ENCODE measurements at places on chromosomes 4 and X. TPM values are rescaled to one million over a fixed set of nuclear protein-coding genes. Genes with fewer than 3 reads are reported as not detected.

GRCh38 chr4:1519787-1520661 lies 113.8 kb upstream of the NKX1-1 start:
- H3K4me3 ChIP-seq: no peak overlapping the region
- H3K36me3 ChIP-seq: no peaks in the 10 kb centered on the region
- H3K4me1 ChIP-seq: no peaks in the 10 kb centered on the region
- H3K27ac ChIP-seq: no peak overlapping the region

DNA sequence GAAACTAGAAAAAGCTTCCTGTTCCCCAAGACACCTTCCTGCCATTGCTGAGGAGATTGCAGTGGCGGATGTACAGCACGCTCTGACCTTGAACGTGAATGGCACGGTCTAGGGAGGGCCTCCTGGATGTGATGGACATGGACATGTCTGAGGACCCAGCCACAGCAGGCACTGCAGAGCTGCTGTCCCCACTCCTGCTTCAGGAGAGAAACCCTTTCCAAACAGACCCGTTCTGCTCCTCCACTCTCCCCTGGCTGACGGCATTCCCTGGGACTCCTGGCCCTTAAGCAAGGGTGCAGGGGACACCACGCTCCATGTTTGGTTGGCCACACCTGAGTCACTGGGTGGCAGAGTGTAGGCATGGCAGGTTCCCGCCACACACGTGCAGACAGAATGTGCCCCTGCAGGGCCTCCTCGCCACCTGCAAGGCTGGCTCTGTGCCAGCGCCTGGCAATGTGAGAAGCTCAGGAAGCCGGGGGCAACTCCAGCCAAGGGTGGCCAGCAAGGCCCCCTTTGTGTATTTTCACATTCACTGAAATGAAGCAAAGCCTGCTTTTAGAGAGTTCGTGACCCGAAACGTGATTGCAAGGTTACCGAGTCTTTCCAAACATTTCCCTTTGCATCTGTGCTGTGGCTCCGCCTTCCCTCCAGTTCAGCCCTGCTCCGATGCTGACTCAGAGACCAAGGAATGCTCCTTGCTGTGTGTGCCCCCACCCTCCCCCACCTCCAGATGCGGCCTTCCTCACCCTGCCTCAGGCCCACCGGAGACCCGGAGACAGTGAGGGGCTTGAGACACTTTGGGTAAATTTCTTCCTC lies 46.1 kb downstream of the HTRA3 start:
- no peaks in the 10 kb centered on the region for H3K4me1 ChIP-seq
- H3K27ac ChIP-seq: no peak overlapping the region
- no peaks in the 10 kb centered on the region for H3K36me3 ChIP-seq
- peak; percentile 34 for DNase-seq

- H3K36me3 ChIP-seq: no peaks in the 10 kb centered on the region
- no peak for DNase-seq
- H3K27ac ChIP-seq: no peak overlapping the region
- H3K4me1 ChIP-seq: peaks cover 3% of the 10 kb centered on the region
Measured at GRCh38 chr4:88341227-88342192, 37.1 kb upstream of the HERC6 start.

DNA sequence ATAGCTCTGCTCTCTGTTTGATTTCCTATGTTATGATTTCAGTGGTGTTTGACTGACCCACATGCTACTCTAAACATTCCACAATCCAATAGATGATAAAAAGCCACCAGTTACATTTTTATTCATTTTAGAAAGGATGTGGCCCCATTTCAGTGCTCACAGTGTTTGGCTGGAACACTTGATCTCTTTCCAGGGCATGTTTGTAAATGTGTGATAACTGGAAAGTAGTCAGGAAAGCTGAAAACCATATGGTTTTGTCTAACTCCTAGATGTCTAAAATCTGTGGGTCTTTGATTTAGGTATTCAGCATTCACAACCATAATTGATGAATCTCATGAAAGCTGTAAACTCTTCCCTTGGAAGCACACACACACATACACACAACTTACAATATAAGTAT lies 904.9 kb upstream of the AGA start:
- H3K36me3 ChIP-seq: no peaks in the 10 kb centered on the region
- no peak overlapping the region for H3K4me3 ChIP-seq
- no peak overlapping the region for H3K27ac ChIP-seq

DNA sequence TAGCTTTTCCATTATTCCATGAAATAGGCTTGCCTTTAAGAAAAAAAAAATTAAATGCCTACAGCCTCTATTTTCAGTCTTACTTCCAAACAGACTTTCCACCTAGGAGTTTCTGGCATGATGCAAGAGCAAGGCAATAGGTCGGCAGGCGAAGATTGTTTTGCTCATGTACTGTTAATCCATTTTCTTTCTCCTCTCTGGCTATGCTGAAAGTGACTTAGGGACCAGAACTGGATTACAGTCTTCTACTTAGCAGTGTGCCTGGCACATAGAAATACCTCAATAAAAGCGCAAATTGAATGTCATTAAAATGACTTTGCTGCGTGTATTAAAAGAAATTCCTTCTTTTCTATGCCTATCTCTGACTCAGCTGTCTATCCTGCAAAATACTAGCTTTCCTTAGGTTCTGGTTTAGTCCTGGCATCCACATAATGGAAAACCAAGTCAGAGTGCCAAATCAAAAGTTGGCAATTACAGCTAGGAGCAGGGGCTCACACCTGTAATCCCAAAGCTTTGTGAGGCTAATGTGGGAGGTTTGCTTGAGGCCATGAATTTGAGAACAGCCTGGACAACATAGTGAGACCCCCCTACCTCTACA lies 51.9 kb downstream of the CC2D2A start:
- no peak overlapping the region for H3K4me3 ChIP-seq
- H3K36me3 ChIP-seq: peaks cover 4% of the 10 kb centered on the region
- peaks cover 3% of the 10 kb centered on the region for H3K4me1 ChIP-seq
- H3K27ac ChIP-seq: no peak overlapping the region
- no peak for DNase-seq

- H3K4me3 ChIP-seq: no peak overlapping the region
- H3K27ac ChIP-seq: no peak overlapping the region
- H3K36me3 ChIP-seq: no peaks in the 10 kb centered on the region
- H3K4me1 ChIP-seq: no peaks in the 10 kb centered on the region
Measured at GRCh38 chr4:75229806-75230570, 284.2 kb downstream of the RCHY1 start.

DNA sequence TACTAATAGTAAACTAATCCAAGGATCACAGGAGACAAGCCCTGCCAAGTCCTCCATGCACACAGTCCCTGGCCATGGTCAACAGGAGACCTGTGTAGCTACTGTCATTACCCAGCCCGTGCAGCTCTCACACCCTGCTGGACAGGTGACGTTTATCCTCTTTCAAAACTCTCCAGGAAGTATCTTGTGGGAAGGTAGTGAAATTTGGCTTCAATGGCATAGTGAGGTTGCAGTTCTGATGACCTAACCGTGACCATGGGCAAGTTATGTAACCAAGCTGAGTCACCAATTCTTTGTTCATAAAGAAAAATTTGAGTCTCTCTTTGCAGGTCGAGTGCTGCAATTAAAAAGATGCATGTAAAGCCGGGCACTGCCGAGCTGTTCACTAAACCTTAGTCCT lies 11.3 kb upstream of the SLC2A9 start:
- peaks cover 17% of the 10 kb centered on the region for H3K27me3 ChIP-seq
- DNase-seq: no peak
- no peak overlapping the region for H3K4me3 ChIP-seq

GRCh38 chrX:112368371-112368770 lies 285.8 kb upstream of the TRPC5 start:
- H3K27ac ChIP-seq: no peak overlapping the region
- no peaks in the 10 kb centered on the region for H3K36me3 ChIP-seq
- H3K4me3 ChIP-seq: no peak overlapping the region
- no peak for DNase-seq
- no peaks in the 10 kb centered on the region for H3K27me3 ChIP-seq
- no peaks in the 10 kb centered on the region for H3K4me1 ChIP-seq

- no peaks in the 10 kb centered on the region for H3K27me3 ChIP-seq
- no peak overlapping the region for H3K4me3 ChIP-seq
Measured at GRCh38 chr4:114879916-114880669, 233.3 kb downstream of the NDST4 start.

DNA sequence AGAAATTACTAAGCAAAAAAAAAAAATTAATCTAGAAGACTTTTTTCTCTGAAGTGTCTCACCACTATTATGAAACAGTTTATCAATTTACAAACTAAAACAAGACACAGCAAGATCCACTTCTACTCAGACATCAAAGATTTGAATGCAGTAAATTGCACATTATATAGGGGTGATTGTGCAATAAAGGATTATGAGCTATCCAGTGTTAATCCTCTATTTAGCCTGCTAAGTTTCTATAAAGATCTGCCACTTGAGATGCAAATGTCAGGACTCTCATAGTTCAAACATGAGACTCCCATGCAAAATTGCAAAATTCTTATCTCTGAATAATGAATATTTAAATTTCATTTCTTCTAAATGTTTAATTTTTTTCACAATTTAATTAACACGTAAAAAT lies 2.2 kb downstream of the TECRL start:
- H3K36me3 ChIP-seq: no peaks in the 10 kb centered on the region
- no peak overlapping the region for H3K27ac ChIP-seq
- no peak overlapping the region for H3K4me3 ChIP-seq

DNA sequence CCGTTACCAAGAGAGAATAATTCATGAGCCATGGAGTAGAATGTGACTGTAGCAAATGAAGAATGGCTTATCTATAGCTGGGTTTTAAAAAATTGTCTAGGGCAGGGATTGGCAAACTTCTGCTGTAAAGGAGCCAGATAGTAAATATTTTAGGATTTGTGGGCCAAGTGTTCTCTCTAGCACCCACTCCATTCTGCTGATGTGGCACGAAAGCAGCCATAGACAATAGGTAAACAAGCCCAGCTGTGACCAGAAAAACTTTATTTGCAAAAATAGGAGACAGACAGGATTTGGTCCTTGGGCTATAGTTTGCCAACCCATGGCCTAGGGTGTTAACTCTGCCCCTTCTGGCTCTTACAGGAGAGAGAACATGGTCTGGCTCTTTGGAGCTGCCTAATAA lies 127.2 kb downstream of the AKAP4 start:
- no peaks in the 10 kb centered on the region for H3K36me3 ChIP-seq
- no peak for DNase-seq
- no peaks in the 10 kb centered on the region for H3K27me3 ChIP-seq
- no peak overlapping the region for H3K4me3 ChIP-seq

DNA sequence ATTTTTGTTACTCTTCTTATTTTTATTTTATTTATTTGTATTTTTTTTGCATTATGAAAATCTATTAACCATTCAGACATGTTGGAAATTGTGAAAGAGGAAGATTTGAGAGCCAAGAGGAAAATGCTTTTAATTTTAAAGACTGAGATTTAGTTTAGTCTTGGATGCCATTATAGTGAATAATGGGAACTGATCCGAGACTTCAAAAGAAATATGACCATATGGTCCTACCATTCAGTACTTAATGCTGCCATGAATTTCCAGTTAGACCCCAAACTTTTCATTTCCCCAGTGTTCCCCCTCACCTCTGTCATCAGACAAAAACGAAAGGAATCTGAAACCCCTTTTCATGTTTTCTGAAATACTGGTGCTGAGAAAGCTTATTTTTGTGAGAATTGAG lies 95.5 kb downstream of the TENM3 start:
- H3K4me1 ChIP-seq: no peaks in the 10 kb centered on the region
- no peaks in the 10 kb centered on the region for H3K27me3 ChIP-seq
- H3K27ac ChIP-seq: no peak overlapping the region
- no peaks in the 10 kb centered on the region for H3K36me3 ChIP-seq
- DNase-seq: no peak

DNA sequence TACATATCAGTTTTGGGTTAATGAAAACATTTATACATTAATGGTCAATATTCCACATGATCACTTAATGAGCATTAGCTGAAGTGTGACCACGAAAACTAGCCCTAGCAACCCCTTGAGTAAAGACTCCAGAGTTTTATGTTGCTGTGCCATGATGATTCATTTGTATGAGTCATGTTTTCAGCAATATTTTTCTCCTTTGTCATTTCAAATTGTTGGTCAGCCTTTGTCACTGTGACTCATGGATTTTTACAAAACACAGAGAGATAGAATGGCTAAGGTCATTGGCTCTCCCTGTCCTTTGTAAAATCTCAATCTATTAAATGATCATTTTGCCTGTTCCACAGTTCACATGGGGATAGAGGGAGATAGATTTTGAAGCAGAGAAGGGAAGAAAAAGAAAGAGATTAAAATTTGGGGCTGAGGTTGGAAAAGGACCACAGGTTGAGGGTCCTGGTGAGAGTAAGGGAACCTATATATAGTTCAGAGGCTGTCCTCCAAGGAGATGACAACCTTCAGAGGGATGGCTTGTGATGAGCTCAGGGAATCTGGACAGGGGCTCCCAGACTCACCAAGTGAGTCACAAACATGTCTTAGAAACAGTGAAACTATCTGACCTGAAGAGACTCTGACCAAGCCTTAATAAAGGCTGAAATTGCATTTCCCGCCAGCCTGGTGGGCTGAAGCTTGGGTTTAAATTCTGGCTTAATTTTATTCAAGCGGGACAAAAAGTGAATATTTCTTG lies 25.6 kb downstream of the NR0B1 start:
- H3K36me3 ChIP-seq: no peaks in the 10 kb centered on the region
- no peak overlapping the region for H3K4me3 ChIP-seq
- H3K27ac ChIP-seq: no peak overlapping the region

DNA sequence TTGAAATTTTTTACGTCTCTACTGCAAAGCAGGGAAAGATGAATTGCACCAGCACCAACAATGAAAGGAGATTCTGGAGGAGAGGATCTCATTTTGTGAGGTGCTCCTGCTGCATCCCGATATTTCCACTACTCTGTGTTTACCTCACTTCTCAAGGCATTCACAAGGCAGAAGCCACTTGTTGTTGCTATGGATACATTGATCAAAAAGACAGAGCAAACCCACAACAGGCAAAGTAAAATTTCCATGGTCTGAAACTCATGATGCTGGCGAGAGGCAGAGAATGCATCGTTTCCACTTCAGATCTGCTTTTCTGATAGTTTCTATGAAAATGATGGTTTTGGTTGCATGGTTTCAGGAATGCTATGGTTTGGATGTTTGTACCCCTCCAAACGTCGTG lies 323.3 kb downstream of the ASMT start:
- no peaks in the 10 kb centered on the region for H3K4me1 ChIP-seq
- H3K36me3 ChIP-seq: no peaks in the 10 kb centered on the region
- no peak overlapping the region for H3K4me3 ChIP-seq
- no peaks in the 10 kb centered on the region for H3K27me3 ChIP-seq
- no peak overlapping the region for H3K27ac ChIP-seq

- H3K4me1 ChIP-seq: no peaks in the 10 kb centered on the region
- H3K4me3 ChIP-seq: no peak overlapping the region
- no peaks in the 10 kb centered on the region for H3K36me3 ChIP-seq
- DNase-seq: no peak
Measured at GRCh38 chr4:141430686-141431085, 205.7 kb upstream of the IL15 start.

- H3K27ac ChIP-seq: no peak overlapping the region
- no peak for DNase-seq
- H3K4me3 ChIP-seq: no peak overlapping the region
- H3K4me1 ChIP-seq: no peaks in the 10 kb centered on the region
- no peaks in the 10 kb centered on the region for H3K36me3 ChIP-seq
Measured at GRCh38 chr4:86741846-86742245, 107.3 kb downstream of the SLC10A6 start.

- no peaks in the 10 kb centered on the region for H3K4me1 ChIP-seq
- no peak overlapping the region for H3K27ac ChIP-seq
- DNase-seq: no peak
- no peak overlapping the region for H3K4me3 ChIP-seq
Measured at GRCh38 chr4:102141842-102142241, 203.4 kb downstream of the SLC39A8 start.

- DNase-seq: no peak
- H3K36me3 ChIP-seq: peaks cover 20% of the 10 kb centered on the region
- H3K4me3 ChIP-seq: no peak overlapping the region
- peaks cover 20% of the 10 kb centered on the region for H3K4me1 ChIP-seq
- no peaks in the 10 kb centered on the region for H3K27me3 ChIP-seq
- peak overlapping the region; percentile 53 for H3K27ac ChIP-seq
Measured at GRCh38 chrX:77768787-77769186, 17.2 kb downstream of the ATRX start.

The DAPP1 gene
- total RNA-seq: 24.6 TPM

The DKK2 gene
- total RNA-seq: not detected

The GYG2 gene
- not detected for total RNA-seq

The FMR1NB gene
- total RNA-seq: not detected

Data from activated CD8-positive, alpha-beta memory T cell treated with anti-CD3 and anti-CD28 coated beads, Interleukin-2, amount 10 ng/mL, durations not matched to agents 7 days and 5 days (primary cell).